ENCODE measurements at places on chromosomes 5 and 9.

- no peak for DNase-seq
These were observed 168.5 kb downstream of the SAXO1 start for GRCh38 chr9:18864516-18864915.

DNA sequence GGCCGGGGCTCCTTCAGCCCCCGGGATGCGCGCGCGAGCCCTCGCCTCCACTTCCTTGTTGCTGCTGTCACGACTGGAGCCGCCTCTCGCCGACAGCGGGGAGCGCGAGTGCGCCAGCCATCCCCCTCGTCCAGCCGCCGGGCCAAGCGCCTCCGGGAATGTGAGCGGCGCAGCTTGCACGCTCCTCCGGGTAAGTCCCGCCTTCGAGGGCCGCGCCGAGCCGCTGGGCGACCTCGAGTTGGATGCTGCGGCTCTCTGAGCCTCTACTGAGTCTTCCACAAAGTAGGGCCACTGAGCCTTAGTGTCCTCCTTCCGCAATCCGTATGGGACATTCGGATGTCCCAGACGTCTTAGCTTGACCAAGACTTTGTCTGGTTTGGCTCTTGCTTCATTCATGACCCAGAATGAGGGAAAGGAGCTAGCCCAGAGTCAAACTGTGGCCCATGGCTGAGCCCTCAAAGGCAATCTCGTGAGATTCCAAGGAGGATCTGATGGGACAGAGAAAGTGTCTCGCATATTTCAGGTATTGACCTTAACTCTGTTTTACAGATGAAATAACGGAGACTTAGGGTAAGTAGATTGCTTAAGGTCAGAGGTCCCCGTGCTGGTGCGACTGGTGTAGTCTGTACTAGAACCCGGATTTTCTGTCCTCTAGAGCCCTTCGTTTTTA lies 586 bp downstream of the HMGXB3 start:
- peak; percentile 52 for DNase-seq

- DNase-seq: no peak
These were observed 27.6 kb downstream of the HNRNPH1 start for GRCh38 chr5:179595916-179596315.

DNA sequence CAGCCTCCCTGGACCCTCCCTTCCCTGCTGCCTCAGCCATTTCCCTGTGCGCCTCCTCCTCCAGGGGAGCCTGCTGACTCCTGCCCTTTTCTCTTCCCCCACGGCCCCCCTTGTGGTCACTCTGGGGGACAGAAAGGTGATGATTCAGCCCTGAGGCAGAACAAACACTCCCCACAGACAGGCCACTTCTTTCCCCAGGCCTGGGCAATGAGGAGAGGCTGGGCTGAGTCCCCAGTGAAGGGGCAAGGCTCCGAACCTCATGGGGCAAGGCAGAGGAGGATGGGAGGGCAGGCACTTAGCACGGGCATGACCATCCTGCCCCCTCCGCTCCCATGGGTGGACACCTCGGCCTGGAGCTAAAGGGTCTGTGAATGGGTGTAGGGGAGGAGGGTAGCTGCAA lies 21.0 kb downstream of the CSF1R start:
- DNase-seq: no peak

DNA sequence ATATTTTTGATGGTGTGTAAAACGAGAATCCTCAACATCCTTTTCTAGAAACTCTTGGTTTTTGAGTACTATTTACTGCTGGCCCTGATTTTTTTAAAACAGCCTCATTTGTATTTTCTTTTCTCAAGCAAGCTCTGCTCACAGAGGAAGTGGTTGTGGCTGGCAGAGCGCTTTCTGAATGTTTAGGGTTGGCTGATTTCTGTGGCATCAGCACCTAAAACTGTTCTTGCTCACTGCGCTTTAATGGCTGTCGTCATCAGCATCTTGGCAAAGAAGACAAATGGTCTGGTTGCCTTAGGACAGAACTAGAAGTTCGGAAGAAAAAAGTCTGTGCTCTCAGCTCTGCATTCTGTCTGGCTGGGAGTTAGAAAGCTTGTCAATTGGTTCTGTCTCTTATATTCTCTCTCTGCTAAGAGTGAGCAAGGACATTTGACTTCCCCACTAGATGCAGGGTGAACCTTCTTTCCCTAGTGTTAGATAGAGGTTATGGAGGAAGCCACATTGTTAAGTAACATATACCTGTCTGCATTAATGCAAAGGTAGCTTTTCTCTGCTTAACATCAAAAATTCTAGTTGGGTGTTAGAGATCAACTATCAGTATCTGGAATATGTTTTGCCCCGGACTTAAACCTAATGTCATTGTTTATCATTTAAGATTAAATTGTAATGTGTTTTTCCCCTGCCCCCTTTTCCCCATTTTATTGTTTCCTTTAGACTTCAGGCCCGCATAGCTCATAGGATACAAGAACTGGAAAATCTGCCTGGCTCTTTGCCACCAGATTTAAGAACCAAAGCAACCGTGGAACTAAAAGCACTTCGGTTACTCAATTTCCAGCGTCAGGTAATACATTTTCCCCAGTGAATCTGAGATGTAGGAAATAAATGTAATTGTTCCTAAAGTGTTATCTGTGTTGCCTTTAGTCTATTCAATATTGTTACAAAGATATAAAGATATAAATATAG lies 39.0 kb downstream of the SMARCA2 start:
- DNase-seq: peak; percentile 43

GRCh38 chr9:4967523-4967922 lies 17.5 kb upstream of the JAK2 start:
- DNase-seq: no peak

GRCh38 chr5:175921061-175921730 lies 46.9 kb downstream of the THOC3 start:
- DNase-seq: no peak

GRCh38 chr9:34701769-34702736 lies 7.9 kb downstream of the CCL21 start:
- peak; percentile 82 for DNase-seq

DNA sequence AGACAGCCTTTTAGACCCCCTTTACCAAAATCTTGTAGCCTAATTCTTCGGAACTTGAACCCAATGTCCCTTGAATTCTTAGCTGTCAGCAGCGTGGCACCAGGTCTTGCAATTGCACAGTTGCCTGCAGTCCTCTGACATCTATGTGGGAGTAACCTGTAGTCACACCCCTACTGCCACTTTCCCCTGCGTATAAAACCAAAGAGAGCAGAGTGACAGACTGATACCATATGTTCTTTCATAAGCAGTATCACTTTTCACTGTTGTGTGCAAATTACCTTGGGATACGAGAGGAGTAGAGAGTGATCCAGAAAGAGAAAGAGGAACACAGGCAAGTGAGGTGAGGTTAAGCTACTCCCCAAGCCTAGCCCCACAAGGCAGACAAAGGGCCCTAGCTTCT lies 364.3 kb upstream of the ADAMTSL1 start:
- no peak for DNase-seq

DNA sequence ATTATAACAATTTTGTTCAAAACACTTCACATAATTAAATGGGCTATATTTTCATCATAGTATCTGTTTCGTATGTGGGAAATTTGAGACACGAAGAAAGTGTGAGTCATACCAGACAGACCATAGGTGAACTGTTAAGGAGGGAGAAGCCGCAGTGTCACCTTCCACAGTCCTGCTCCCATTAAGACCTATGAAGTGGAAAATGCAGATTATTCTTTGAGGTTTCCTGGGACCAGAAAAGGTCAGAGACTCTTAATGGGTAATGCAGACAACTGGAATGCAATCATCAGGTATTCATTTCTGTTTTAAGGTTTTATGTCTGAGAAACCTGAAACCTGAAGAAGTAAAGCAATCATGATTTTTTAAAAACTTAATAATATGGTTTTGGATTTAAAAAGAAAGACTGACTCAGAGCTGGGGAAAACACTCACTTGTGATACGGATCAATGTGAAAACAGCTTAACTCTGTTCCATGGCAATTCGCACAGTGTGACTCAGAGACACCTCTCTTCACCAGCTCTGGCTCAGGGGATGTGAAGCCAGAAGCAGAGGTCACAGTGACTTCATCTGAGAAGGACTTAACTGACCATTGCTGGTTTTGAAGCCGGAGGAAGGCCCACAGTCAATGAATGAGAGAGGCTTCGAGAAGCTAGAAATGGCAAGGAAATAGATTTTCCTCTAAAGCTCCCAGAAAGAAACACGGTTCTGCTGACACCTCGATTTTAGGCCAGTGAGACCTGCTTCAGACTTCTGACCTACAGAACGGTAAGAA lies 17.2 kb upstream of the GCNT1 start:
- peak; percentile 45 for DNase-seq
